ENCODE measurements at places on chromosomes 5 and 9. TPM values are rescaled to one million over a fixed set of nuclear protein-coding genes. Genes with fewer than 3 reads are reported as not detected.
A peak's percentile ranks its signal among the peaks of the same experiment; 100 is the strongest.

DNA sequence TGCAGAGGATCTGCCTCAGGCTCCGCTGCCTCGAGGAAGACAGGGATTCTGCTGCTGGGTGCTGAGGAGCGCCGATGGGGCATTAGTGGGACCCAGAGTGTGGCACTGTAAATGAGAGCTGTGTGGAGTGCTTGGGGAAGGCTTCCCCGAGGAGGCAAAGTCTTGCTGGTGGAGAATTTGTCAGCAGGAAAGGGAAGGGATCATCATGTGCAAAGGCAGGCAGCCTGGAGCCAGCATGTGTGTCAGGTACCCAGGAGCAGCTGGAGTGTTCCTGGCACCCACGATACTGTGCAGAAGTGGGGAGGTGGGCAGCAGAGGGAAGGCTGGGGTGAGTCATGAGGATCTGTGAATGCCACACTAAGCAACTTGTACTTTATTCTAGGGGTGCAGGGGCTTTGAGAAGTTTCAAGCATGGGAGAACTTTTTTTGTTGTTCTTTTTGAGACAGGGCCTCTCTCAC, 12.3 kb downstream of the B4GALT7 start:
- peaks cover 38% of the 10 kb centered on the region for H3K36me3 ChIP-seq
- no peak overlapping the region for H3K27ac ChIP-seq
- no peak overlapping the region for H3K4me3 ChIP-seq
- H3K4me1 ChIP-seq = peaks cover 7% of the 10 kb centered on the region
- no peak for DNase-seq

Gene SLC46A2
- not detected for total RNA-seq

GRCh38 chr9:37468620-37469019, 3.4 kb upstream of the ZBTB5 start:
- H3K27me3 ChIP-seq = no peaks in the 10 kb centered on the region
- no peak overlapping the region for H3K27ac ChIP-seq
- peaks cover 27% of the 10 kb centered on the region for H3K4me1 ChIP-seq

Gene LCN15
- total RNA-seq = not detected

GRCh38 chr9:80143899-80144298, 572.1 kb downstream of the TLE4 start:
- no peak for DNase-seq
- H3K36me3 ChIP-seq = no peaks in the 10 kb centered on the region
- H3K27me3 ChIP-seq = no peaks in the 10 kb centered on the region
- peaks cover 6% of the 10 kb centered on the region for H3K4me1 ChIP-seq

Gene LRRTM2
- 0.07 TPM for total RNA-seq

DNA sequence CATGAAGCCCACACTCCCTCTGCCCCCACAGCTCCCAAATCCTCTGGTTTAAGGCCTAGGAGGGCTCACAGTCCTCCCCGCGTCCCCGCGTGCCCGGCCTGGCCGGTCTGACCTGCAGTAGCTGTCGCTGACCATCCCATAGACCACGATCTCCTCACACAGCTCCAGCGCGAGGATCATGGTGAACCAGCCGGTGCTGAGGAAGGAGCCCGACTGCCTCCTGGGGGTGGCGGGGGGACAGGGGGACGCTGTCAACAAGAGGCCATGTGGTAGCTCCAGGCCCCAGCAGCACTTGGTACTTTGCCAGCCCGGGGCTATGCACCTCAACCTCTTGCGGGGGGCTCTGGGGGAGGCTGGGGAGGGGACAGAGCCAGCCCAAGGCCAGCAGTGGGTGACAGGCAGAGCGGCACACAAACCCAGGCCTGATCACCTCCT, 7.0 kb downstream of the ST6GALNAC4 start:
- no peak overlapping the region for H3K4me3 ChIP-seq
- no peaks in the 10 kb centered on the region for H3K27me3 ChIP-seq
- no peak for DNase-seq
- H3K36me3 ChIP-seq = peaks cover 58% of the 10 kb centered on the region
- peaks cover 73% of the 10 kb centered on the region for H3K4me1 ChIP-seq

DNA sequence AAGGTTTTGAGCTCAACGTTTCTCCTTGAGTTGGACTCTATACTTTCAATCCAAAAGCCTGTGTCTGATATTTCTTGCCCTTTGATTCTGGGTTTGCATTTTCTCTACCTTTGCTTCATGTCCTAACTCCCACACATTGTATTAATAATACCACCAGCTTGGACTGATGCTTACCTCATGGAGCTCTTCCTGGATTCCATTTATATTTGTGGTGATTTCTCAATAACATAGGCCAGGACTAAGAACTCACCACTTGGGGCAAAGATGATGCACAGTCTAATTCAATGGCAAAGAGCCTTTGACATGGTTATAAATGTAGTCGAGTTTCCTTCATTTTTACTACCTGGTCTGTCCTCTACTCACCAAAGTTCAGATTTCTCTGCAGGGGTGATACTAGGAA, 27.5 kb upstream of the EFNA5 start:
- H3K36me3 ChIP-seq = no peaks in the 10 kb centered on the region
- no peaks in the 10 kb centered on the region for H3K27me3 ChIP-seq
- no peak overlapping the region for H3K27ac ChIP-seq
- H3K4me1 ChIP-seq = no peaks in the 10 kb centered on the region
- H3K4me3 ChIP-seq = no peak overlapping the region

DNA sequence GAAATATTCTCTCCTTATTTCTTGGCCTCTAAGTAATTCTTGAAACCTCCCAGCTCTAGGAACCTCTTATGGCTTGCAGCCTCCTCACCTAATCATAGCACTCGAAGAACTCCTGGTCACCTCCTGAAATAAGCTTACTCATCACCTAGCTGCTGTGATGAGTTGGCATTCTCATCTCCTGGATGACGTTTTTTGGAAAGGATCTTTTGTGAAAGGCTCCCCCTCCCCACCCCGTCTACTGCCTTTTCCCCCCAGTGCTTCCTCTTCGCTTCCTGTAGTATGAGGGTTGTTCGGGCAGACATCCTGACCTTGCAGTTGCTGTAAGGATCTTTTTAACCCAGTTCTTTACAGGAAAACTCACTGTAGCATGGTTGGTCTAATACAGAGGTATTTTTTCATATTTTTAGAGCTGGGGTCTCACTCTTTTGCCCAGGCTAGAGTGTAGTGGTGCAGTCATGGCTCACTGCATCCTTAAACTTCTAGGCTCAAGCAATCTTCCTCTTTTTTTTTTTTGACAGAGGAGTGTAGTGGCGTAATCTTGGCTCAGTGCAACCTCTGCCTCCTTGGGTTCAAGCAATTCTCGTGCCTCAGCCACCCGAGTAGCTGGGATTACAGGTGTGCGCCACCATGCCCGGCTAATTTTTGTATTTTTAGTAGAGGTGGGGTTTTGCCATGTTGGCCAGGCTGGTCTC, 41.8 kb downstream of the ARHGAP26 start:
- no peak for DNase-seq
- H3K27ac ChIP-seq = no peak overlapping the region
- no peaks in the 10 kb centered on the region for H3K27me3 ChIP-seq
- no peak overlapping the region for H3K4me3 ChIP-seq
- no peaks in the 10 kb centered on the region for H3K36me3 ChIP-seq

GRCh38 chr9:17635115-17635890, 56.4 kb downstream of the SH3GL2 start:
- no peak for DNase-seq
- H3K27me3 ChIP-seq = no peaks in the 10 kb centered on the region
- H3K4me3 ChIP-seq = no peak overlapping the region
- H3K36me3 ChIP-seq = no peaks in the 10 kb centered on the region

Gene ANKRD31
- 0.13 TPM for total RNA-seq

GRCh38 chr9:108894225-108894997, 32.3 kb downstream of the ACTL7A start:
- H3K36me3 ChIP-seq = peaks cover 95% of the 10 kb centered on the region
- H3K27me3 ChIP-seq = no peaks in the 10 kb centered on the region
- H3K4me3 ChIP-seq = no peak overlapping the region
- DNase-seq = no peak

- H3K27ac ChIP-seq = no peak overlapping the region
- H3K27me3 ChIP-seq = no peaks in the 10 kb centered on the region
- no peak for DNase-seq
Measured at GRCh38 chr5:107474361-107474715, 196.4 kb downstream of the EFNA5 start.

DNA sequence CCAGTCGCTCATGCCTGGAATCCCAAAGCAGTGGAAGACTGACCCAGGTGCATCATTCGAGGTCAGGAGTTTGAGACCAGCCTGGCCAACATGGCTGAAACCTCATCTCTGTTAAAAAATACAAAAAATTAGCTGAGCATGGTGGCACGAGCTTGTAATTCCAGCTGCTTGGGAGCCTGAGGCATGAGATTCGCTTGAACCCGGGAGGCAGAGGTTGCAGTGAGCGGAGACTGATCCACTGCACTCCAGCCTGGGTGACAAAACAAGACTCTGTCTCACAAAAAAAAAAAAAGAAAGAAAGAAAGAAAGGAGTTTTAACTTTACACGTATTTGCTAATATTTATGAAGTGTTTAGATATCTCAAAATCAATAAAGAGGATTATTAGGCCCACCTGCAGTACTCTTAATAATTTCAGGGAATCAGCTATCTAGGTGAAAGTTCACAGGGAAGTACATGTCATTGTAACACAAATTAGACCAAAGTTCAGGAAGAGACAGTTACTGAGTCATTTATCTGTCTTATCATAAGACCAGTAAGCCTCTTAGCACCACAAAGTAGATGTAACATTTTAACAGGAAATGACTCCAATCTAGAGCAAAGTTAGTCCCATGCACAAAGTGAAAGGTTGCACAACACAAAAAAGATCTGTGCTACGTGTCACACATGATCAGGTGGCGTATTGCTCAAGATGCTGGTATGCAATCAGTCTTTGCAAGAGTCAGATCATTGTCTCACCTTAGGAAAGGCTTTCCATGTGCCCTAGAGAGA, 34.1 kb upstream of the PLIN2 start:
- no peak overlapping the region for H3K27ac ChIP-seq
- H3K36me3 ChIP-seq = no peaks in the 10 kb centered on the region
- H3K4me1 ChIP-seq = peaks cover 3% of the 10 kb centered on the region
- H3K27me3 ChIP-seq = no peaks in the 10 kb centered on the region
- no peak for DNase-seq

- H3K27me3 ChIP-seq = no peaks in the 10 kb centered on the region
- H3K27ac ChIP-seq = no peak overlapping the region
Measured at GRCh38 chr5:110179321-110179720, 489.6 kb downstream of the MAN2A1 start.

DNA sequence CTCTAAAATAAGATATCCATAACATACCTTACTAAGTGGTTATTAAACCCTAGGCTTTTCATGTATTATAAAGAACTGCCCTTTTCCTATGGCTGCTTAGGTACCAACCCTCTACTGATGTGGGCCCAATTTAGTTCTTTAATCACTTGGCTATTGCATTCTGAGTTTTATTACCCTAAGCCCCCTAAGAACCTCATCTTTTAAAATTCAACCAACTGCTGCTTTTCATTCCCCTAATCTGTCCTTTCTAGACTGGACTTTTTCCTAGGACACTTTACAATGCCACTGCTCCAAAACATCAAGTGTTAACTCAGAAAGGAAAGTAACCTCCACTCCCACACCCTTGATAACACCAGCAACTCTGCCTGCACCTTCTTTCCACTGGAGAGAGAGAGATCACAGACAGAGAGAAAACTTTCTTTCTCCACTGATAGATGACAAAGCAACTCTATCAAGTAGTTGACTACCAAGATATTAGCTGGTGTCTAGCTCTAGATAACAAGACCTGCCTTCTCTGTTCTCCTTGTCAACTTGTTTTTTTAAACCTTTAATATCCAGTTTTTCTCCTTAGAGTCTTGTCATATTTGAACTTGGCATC, 27.3 kb downstream of the ELL2 start:
- DNase-seq = no peak
- H3K27me3 ChIP-seq = no peaks in the 10 kb centered on the region
- peaks cover 14% of the 10 kb centered on the region for H3K4me1 ChIP-seq
- H3K36me3 ChIP-seq = peaks cover 33% of the 10 kb centered on the region

- H3K27me3 ChIP-seq = peaks cover 7% of the 10 kb centered on the region
- H3K36me3 ChIP-seq = no peaks in the 10 kb centered on the region
- no peaks in the 10 kb centered on the region for H3K4me1 ChIP-seq
- no peak overlapping the region for H3K27ac ChIP-seq
Measured at GRCh38 chr5:74539986-74540385, 100.5 kb downstream of the ENC1 start.

DNA sequence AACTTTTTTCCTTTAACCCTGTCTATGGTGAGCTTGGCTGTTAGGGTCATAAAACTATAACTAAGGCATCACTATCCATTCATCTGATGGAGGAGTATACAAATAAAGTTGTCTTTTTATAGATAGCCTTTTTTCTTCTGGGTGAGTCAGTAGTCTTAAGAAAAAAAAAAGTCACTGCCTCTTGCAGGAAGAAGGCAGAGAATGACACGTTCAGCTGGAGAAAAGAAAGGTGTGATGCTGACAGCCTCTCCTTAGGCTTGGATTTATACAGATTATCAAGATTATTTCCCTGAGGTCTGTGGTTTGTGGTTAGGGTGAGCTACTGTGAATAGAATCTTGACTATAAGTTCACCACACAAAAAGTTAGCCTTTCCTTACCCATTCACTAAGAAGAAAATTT, 23.0 kb downstream of the EPB41L4B start:
- no peaks in the 10 kb centered on the region for H3K4me1 ChIP-seq
- H3K27me3 ChIP-seq = peaks cover 14% of the 10 kb centered on the region
- no peaks in the 10 kb centered on the region for H3K36me3 ChIP-seq
- no peak for DNase-seq

DNA sequence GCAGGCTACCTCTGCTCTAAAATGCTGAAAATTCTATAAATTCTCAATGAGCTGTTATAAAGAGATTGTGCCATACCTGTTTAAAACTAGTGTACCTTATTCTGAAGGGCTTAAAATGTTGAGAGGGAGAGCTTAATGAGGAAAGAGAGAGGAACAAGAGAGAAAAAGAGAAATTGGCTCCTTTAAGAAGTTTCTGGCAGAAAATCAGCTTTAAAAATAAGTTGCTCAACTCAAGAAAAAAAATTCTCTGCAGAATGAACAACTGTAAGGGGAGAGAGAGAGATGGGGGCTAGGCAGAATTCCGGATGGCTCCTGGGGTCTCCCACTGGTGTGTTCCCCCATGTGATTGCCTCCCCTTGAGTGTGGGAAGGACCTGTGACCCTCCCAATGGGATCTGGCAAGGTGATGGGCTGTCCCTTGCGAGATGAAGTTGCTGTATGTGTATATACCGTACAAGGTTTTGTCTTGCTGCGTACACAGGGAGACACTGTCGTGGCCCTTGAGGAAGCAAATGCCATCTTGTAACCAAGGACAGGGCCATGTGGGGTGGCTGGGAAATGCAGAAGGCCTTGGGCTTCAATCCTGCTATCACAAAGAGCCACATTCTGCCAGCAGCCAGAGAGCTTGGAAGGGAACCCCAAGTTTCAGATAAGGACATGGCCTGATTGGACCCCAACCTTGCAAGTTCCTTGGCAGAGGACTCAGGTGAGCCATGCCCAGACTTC, 64.3 kb upstream of the S1PR3 start:
- no peaks in the 10 kb centered on the region for H3K36me3 ChIP-seq
- H3K27ac ChIP-seq = peak overlapping the region; percentile 43
- H3K27me3 ChIP-seq = no peaks in the 10 kb centered on the region

DNA sequence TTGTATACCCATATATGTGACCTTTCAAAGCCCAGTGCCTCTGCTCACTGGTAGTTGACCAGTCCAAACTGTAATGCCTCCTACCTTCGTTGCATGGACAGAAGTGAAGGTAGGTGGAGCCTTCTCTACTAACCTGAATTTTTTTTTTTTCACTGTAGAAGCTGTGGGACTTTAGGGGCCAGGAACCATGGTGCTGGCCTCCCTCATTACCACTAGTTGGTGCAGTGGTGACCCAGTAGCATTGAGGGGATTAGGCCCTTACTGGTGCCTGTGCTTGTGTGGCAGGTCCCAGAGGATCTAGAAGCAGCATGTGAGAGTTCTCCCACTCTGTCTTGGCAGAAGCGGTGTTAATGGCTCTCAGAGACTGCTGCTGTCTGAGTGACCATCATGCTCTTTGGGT, 2.3 kb downstream of the RALGPS1 start:
- peaks cover 10% of the 10 kb centered on the region for H3K4me1 ChIP-seq
- H3K27me3 ChIP-seq = peaks cover 3% of the 10 kb centered on the region
- no peak overlapping the region for H3K27ac ChIP-seq
